ENCODE measurements at places on chromosomes 16 and 17. TPM values are rescaled to one million over a fixed set of nuclear protein-coding genes. Genes with fewer than 3 reads are reported as not detected.
A peak's percentile ranks its signal among the peaks of the same experiment; 100 is the strongest.

GRCh38 chr16:49603956-49604355 lies 230.4 kb downstream of the C16orf78 start:
- no peak for DNase-seq
- no peak overlapping the region for H3K27ac ChIP-seq
- H3K4me3 ChIP-seq = no peak overlapping the region
- H3K4me1 ChIP-seq = no peaks in the 10 kb centered on the region

DNA sequence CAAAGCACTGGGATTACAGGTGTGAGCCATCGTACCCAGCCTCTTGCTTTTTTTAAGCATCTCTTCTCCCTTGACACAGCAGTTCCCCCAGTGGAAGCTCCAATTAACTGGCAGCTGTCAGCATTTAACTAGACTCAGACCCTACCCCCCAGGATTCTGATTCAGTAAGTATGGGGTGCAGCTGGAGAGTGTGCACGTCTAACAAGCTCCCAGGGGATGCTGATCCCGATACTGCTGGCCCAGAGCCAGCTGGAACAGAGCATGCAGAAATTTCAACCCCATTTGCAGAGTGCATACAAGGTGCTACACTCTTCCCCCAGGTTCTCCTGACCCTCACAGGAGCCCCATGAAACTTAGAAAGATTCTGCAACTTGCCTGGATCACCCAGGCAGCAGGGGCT lies 27.7 kb upstream of the BCO1 start:
- H3K27ac ChIP-seq = no peak overlapping the region
- H3K4me1 ChIP-seq = no peaks in the 10 kb centered on the region
- H3K27me3 ChIP-seq = peaks cover 11% of the 10 kb centered on the region
- DNase-seq = no peak
- H3K36me3 ChIP-seq = no peaks in the 10 kb centered on the region
- no peak overlapping the region for H3K4me3 ChIP-seq

DNA sequence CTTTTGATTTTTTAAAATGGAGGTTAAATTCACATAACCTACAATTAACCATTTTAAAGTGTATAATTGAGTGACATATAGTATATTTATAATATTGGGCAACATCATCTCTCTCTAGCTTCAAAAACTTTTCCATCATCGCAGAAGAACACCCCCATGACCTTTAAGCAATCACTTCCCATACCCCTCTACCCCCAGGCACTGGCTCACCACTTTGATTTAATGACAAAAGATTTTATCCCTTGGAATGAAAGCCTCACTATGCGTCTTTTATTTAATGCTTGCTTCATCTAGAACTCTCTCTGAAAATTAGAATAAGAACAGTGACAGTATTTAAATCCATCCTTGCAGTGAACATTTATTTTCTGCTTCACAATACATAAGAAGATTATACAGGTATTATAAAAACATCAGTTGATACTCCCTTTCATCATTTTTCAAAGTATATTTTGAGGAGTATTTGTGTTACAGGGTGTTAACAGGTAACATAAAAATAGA lies 3.2 kb upstream of the KRTAP1-3 start:
- H3K27ac ChIP-seq = no peak overlapping the region
- H3K36me3 ChIP-seq = no peaks in the 10 kb centered on the region
- DNase-seq = no peak
- no peak overlapping the region for H3K4me3 ChIP-seq
- H3K27me3 ChIP-seq = no peaks in the 10 kb centered on the region

GRCh38 chr17:75439287-75439686 lies 17.1 kb upstream of the TMEM94 start:
- H3K27ac ChIP-seq = no peak overlapping the region
- H3K27me3 ChIP-seq = no peaks in the 10 kb centered on the region
- no peak for DNase-seq
- no peak overlapping the region for H3K4me3 ChIP-seq
- peaks cover 25% of the 10 kb centered on the region for H3K4me1 ChIP-seq

Gene SPATA22
- not detected for polyA plus RNA-seq

DNA sequence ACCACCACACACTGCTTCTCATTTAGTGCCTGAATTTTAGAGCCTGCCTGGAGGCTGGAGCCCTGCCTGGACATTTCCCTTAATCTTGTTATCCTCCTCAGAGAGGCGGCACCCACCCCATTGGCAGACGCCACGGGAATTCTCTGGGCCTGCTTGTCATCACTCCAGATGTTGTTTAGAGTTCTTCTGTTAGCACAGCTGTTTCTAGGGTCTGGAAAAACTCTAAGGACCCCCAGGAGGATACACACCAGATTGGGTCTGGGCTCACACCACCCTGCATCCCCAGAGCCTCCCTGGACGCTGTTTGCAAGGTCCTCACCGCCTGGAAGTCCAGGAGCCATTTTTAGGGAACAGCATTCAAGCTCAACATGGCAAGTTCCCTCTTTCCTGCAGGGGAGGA lies 565 bp upstream of the XAF1 start:
- H3K27me3 ChIP-seq = no peaks in the 10 kb centered on the region
- peaks cover 16% of the 10 kb centered on the region for H3K36me3 ChIP-seq
- DNase-seq = peak; percentile 72
- H3K27ac ChIP-seq = peak overlapping the region; percentile 91

GRCh38 chr16:28326881-28327610 lies 34.7 kb downstream of the SBK1 start:
- no peak for DNase-seq
- no peak overlapping the region for H3K4me3 ChIP-seq
- no peaks in the 10 kb centered on the region for H3K4me1 ChIP-seq

Gene TBC1D28
- polyA plus RNA-seq = not detected

DNA sequence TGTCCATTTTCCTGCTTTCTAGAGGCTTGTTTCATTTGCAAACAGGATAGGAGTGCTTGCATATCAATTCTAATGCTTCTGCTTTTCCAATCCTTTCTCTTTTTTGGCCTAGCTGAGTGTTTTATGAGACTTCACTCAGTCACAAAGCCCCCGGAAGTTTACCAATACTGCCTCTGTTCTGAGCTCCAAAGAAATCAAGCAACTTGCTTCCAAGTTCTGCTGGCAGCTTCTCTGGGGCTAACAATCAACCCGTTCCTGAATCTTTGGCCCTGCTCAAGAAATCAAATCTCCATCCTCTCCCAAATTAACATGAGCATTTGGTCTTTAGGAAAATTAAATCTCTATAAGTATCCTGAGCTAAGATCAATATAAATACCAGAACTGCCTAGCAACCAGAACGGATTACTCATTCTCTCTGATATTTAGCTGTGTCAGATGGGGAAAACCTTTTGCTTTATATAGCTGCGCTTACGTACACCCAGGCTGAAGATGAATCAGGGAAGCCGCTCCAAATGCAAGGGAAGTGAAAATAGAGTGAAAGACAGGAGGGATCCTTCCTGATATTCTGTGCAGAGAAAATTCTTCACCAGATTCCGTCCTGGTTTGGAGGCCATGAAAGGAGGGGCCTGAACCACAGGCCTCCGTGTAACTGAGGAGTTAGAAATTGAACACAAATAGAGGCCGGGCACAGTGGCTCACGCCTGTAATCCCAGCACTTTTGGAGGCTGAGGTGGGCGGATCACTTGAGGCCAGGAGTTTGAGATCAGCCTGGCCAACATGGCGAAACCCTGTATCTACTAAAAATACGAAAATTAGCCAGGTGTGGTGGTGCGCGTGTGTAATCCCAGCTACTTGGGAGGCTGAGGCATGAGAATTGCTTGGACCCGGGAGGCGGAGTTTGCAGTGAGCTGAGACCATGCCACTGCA lies 23.3 kb upstream of the GRB2 start:
- no peak for DNase-seq
- no peaks in the 10 kb centered on the region for H3K36me3 ChIP-seq
- no peaks in the 10 kb centered on the region for H3K27me3 ChIP-seq

- no peaks in the 10 kb centered on the region for H3K27me3 ChIP-seq
- no peaks in the 10 kb centered on the region for H3K4me1 ChIP-seq
- H3K27ac ChIP-seq = no peak overlapping the region
These were observed 117.9 kb upstream of the MPHOSPH6 start for GRCh38 chr16:82287937-82288336.

DNA sequence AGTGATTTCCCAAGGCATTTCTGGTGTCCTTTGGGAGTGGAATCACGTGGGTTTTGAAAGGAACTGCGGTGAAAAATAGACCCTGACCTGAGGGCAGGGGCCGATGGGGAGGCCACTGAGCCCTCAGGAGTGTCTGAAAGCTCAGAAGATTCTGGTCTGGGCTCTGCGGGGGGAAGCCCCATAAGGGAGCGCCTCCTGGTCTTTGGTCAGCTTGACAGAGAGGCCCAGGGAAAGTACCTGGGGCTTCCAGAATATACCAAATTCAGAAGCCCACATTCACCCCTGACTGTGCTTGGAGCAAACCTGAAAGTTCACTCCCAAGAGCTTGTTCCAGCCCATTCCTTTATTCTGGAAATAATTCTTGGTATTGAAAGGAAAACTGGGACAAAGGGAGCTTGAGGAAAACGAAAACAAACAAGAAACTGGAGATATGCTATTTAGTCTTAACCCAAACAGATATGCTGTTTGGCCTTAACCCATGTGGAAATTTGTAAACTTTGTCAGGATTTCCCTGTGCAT lies 23.2 kb upstream of the NAGLU start:
- peak overlapping the region; percentile 64 for H3K27ac ChIP-seq
- H3K4me1 ChIP-seq = peaks cover 24% of the 10 kb centered on the region
- H3K4me3 ChIP-seq = no peak overlapping the region
- no peaks in the 10 kb centered on the region for H3K27me3 ChIP-seq

GRCh38 chr17:82693168-82693867 lies 5.2 kb downstream of the RAB40B start:
- H3K27ac ChIP-seq = no peak overlapping the region
- no peak for DNase-seq
- no peak overlapping the region for H3K4me3 ChIP-seq
- H3K27me3 ChIP-seq = no peaks in the 10 kb centered on the region
- H3K36me3 ChIP-seq = no peaks in the 10 kb centered on the region

DNA sequence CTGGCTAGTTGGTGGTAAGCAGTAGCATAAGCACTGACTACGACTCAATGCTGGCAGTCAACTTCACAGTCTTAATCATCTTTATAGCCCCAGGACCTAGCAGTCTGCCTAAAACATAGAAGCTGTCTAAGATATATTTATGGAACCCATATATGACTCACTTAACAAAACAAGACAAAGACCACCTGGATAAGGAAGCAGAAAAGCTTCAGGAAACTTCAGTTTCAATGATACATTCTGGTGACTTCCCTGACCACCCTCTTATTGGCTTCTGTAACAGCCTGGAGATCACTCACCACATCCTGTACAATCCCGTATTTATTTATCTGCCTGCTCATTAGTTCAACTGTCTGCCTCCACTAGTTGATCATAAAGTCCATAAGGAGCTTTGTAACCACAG lies 95.5 kb downstream of the PMP22 start:
- no peaks in the 10 kb centered on the region for H3K36me3 ChIP-seq
- no peaks in the 10 kb centered on the region for H3K4me1 ChIP-seq
- no peaks in the 10 kb centered on the region for H3K27me3 ChIP-seq
- no peak for DNase-seq
- H3K27ac ChIP-seq = no peak overlapping the region

GRCh38 chr16:12225806-12226465 lies 249.4 kb downstream of the SNX29 start:
- no peaks in the 10 kb centered on the region for H3K36me3 ChIP-seq
- no peak for DNase-seq
- H3K4me3 ChIP-seq = no peak overlapping the region
- no peak overlapping the region for H3K27ac ChIP-seq
- no peaks in the 10 kb centered on the region for H3K4me1 ChIP-seq

Gene SMIM36
- polyA plus RNA-seq = not detected

Gene CCT6B
- 0.82 TPM for polyA plus RNA-seq

DNA sequence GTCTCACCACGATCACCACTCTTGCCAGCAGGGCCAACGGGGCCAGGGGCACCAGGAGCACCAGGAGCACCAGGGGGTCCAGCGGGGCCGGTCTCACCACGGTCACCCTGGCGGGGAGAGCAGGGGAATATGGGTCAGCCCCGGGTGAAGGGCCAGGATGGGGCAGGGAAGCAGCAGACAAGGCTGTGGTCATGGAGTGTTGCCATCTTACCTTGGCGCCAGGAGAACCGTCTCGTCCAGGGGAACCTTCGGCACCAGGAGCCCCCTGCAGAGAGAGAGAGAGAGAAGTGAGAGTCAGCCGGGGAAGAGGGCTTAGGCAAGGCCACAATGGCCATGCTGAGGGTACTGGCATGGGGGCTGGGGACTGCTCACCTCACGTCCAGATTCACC lies 12.9 kb downstream of the COL1A1 start:
- H3K4me3 ChIP-seq = no peak overlapping the region
- no peaks in the 10 kb centered on the region for H3K36me3 ChIP-seq
- H3K27me3 ChIP-seq = no peaks in the 10 kb centered on the region
- no peak for DNase-seq

Gene JPT1
- 68.0 TPM for polyA plus RNA-seq

- H3K27me3 ChIP-seq = no peaks in the 10 kb centered on the region
- no peaks in the 10 kb centered on the region for H3K36me3 ChIP-seq
- DNase-seq = peak; percentile 59
These were observed 43.3 kb downstream of the POLR3K start for GRCh38 chr16:9903-10665.

- no peak overlapping the region for H3K27ac ChIP-seq
- no peaks in the 10 kb centered on the region for H3K36me3 ChIP-seq
- H3K4me3 ChIP-seq = no peak overlapping the region
These were observed 18.1 kb downstream of the TMC7 start for GRCh38 chr16:19001788-19002187.

GRCh38 chr17:19897090-19897837 lies 29.5 kb upstream of the ULK2 start:
- H3K4me3 ChIP-seq = no peak overlapping the region
- no peak overlapping the region for H3K27ac ChIP-seq
- DNase-seq = peak; percentile 43
- H3K4me1 ChIP-seq = peaks cover 9% of the 10 kb centered on the region
- H3K36me3 ChIP-seq = no peaks in the 10 kb centered on the region
